SHP77 (cell line): ENCODE measurements at places on chromosomes 16 and 17.

GRCh38 chr16:74448990-74449389, 27.7 kb upstream of the CLEC18B start:
- no peak for DNase-seq

- no peak for DNase-seq
These were observed 196.6 kb downstream of the SNX29 start for GRCh38 chr16:12173121-12173520.

DNA sequence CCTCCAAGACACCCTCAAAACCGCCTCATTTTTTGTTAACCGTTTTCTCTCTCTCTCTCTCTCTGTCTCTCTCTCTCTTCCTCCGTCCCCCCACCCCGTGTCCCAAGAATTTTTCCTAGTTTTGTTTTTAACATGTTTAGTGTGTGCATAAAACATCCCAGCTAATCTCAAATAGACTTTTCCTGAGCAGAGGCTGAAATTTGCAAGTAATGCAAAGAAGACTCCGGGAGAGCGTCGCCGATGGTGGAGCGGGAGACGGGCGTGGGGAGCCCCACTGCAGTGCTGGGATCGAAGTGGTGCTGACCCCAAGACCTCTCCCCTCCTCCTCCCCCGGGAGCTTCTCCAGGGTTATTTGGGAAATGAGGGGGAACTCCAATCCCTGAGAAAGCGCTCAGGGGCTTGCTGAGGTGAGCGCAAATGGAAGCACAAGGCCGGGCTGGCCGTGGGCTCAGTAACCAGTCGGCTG, 4.7 kb upstream of the DLX4 start:
- no peak for DNase-seq

- no peak for DNase-seq
These were observed 218.7 kb downstream of the NTN1 start for GRCh38 chr17:9239793-9240658.

DNA sequence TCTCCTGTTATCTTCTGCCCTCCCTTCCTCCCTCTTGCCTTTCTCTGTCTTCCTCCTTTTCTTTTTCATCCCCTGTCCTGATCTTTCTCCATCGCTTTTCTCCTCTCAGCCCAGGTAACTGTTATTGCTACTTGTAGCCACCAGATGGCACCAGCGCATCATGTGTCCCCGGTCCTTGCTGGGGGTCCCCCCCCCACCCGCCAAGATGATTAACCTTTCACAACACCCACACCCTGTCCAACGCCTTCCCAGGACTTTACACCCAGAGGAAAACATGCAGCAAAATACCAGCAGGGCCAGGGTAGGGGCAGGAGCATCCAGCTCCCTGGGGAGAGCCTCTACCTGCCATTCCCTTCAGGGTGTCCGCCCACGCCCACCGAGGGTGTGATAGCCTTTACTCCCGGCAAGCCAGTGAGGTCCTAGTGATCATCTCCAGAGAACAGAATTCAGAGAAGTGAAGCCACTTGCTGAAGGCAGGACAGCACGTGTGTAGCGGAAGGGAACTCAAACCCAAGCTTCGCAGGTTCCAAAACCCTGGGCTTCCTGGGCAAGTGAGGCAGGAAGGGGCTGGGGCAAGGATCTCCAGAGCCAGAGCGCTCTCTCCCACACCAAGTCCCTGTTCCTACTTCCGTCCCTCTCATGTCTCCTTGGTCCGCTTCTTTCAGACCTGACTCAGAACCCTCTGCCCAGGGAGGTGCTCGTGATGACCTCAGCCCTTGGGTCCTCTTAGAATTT, 13.4 kb upstream of the TAC4 start:
- DNase-seq, result peak; percentile 13

DNA sequence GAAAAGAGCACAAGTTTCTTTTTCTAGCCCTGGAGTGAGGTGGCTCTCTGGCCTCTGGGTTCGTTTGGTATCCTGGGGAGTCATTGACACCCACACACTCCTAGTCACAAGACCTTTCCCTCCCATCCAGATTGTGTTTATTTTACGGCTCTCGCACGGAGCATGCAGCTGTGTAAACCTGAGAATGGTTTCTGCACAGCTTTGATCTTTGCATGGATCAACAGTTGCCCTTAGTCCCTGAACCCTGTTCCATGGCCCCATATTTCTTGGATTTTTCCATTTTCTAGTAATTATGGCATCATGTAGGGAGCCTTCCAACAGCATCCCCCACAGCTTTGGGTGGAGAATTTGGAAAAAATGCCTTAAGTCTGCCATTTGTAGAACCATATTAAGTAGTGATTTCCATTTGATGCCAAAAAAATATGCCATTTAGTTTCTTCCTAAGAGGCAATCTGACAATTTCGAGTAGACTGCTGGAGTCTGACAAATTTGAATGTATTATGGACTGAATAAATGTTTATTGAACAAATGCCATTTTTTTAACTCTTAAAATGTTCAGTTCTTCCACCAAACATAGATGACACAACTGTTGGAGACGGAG, 197.7 kb downstream of the WWOX start:
- DNase-seq, result peak; percentile 93

DNA sequence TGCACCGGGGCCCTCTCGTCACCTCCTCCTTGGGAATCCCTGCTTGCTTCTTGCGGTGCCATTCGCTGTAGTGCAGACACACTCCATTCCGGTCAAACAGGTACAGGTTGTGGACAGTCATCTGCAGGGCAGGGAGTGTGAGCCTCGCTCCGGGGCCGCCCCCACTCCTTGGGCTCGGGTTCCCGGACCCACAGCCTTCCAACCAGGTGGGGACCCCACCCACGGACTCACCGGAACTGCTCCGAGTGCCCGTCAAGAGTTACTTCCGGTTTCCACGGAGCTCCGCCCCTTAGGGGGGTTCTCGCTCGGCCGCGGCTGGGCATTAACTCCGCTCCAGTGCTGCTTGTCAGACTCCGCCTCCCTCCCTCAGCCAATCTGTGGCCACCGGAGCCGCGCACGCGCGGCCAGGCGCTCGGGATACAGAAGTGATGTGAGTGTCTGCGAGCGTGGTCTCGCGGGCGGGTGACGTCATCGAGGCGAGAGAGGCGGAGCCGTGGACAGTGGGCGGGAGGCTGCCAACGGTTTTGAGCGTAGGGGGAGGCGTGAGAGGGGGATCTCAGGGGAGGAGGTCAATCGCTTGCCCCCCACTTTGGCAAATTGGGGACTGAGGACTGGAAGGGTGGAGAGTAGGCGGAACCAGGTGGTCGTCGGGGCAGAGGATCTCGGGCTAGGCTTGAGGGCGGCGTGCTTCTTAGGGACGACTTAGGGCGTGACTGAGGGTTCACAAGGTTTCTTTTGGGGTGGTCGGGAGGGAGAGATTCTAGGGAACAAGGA, at the start of the genes CNTROB and TRAPPC1:
CNTROB (plus strand) TSS at position 498 of the 774 bp plus-strand sequence. CDS start 874 bp downstream, outside the sequence.
TRAPPC1 (minus strand) TSS at position 238 of the 774 bp plus-strand sequence; CDS start at position 121, 117 bp downstream.
- DNase-seq, result peak; percentile 99

DNA sequence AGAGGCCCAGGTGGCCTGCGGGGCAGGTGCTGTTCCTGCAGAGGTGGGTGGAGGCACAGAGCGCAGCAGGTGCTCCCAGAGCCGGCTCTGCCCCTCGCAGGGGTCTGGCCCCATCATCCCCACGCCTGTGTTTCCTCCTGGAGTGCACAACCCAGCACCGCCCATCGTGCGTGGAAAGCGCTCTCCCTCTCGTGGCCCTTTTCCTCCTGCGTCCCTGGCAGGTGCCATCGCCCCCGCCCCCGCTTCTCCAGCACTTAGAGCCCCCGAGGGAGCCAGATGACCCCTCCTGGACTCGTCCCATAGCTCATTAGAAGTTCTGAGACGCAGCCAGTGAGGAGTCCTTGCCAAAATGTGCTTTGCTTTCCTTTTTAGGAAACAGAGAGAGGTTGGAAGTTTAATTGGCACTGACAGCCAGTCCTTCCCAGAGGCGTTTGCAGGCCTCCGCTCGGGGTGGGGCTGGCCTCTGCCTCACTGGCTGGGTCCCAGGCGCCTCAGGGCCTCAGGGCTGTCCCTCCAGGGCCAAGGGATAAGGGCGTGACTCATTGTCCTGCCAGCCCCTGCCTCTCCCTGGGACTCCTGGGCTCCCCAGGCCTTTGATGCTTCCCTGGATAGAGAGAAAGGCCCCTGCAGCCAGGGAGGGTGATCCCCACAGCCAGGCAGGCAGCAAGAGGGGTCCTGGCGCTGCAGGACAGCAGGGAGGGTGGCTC, 32.2 kb upstream of the CHMP6 start:
- no peak for DNase-seq

- DNase-seq, result peak; percentile 93
These were observed 64.6 kb downstream of the USP32 start for GRCh38 chr17:60327134-60327900.

GRCh38 chr17:57269598-57270255, 13.4 kb downstream of the MSI2 start:
- DNase-seq, result no peak

GRCh38 chr16:14366974-14367707, 262.9 kb downstream of the PARN start:
- no peak for DNase-seq

GRCh38 chr17:71286625-71287024, 834.2 kb upstream of the SOX9 start:
- no peak for DNase-seq

GRCh38 chr17:36599546-36600250, 1.7 kb upstream of the MRM1 start:
- DNase-seq, result no peak

- DNase-seq, result no peak
These were observed 1.2 kb downstream of the SEPHS2 start for GRCh38 chr16:30444231-30445148.

- no peak for DNase-seq
These were observed 63.4 kb upstream of the CDH11 start for GRCh38 chr16:65185241-65185778.

DNA sequence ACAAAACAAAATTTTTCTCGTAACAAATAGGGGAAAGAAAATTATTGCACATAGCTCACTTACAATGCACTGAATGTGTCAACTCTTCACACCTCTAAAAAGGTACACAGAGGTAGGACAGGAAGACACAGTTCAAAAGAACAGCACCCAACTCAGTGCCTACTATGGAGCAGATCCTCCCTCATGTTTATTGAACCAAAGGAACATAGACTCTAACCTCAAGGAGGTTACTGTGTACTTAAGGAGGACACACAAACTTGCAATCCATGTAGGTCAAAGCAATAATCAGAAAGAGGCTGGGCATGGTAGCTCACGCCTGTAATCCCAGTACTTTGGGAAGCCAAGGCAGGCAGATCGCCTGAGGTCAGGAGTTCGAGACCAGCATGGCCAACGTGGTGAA, 50.3 kb downstream of the SLC39A11 start:
- no peak for DNase-seq

- no peak for DNase-seq
These were observed 11.5 kb upstream of the PRSS54 start for GRCh38 chr16:58306327-58306726.

DNA sequence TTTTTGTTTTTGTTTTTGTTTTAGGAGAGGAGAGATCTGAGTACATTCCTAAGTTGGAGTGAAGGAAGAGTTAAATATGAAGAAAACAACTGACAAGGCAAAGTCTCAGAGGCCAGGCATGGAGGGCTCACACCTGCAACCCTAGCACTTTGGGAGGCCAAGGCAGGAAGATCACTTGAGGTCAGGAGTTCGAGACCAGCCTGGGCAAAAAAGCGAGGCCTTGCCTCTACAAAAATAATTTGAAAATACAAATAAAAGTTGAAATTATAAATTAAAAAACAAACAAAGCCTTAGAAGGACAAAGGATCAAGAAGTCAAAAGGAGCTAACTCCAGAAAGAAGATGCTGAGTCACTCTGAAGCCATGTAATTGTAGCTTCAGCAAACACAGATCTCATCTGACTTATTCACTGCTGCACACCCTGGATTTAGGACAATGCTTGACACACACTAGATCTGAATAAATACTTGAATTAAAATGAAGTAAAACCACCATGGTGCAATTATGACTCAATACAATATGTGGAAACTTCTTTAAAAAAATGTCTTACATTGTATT, 9.1 kb downstream of the CEP20 start:
- no peak for DNase-seq

GRCh38 chr16:67571981-67572431, 9.7 kb downstream of the CTCF start:
- no peak for DNase-seq

GRCh38 chr16:50393858-50394802, 25.3 kb upstream of the BRD7 start:
- DNase-seq, result no peak

- no peak for DNase-seq
These were observed 24.6 kb downstream of the CMIP start for GRCh38 chr16:81469183-81469677.

- no peak for DNase-seq
These were observed 129.1 kb downstream of the CLEC16A start for GRCh38 chr16:11073407-11073999.

DNA sequence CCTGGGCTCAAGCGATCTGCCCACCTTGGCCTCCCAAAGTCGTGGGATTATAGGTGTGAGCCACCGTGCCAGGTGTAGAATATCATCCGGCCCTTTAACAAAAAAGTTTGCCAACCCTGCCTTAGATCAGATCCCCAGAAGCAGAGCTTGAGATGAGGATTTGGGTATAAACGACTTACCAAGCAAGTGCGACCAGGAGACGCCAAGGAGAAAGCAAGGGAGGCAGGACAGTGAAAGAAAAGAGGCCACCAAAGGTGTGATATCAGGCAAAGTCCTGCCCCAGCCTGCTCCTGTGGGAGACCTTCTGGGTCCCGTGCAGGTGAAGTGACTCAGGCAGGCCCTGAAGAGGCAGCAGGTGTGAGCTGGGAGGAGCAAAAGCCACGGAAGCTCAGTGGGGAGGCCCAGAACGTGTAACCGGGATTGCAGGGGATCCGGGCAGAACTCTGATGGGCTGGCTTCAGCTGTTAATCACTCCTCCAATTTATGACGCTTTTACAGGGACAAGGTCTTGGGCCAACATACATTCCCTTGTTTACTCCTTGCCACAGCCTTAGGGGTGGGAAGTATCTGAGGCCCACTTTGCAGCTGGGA, 14.1 kb upstream of the CALB2 start:
- DNase-seq, result no peak

- no peak for DNase-seq
These were observed 17.3 kb upstream of the SNN start for GRCh38 chr16:11650641-11651591.

DNA sequence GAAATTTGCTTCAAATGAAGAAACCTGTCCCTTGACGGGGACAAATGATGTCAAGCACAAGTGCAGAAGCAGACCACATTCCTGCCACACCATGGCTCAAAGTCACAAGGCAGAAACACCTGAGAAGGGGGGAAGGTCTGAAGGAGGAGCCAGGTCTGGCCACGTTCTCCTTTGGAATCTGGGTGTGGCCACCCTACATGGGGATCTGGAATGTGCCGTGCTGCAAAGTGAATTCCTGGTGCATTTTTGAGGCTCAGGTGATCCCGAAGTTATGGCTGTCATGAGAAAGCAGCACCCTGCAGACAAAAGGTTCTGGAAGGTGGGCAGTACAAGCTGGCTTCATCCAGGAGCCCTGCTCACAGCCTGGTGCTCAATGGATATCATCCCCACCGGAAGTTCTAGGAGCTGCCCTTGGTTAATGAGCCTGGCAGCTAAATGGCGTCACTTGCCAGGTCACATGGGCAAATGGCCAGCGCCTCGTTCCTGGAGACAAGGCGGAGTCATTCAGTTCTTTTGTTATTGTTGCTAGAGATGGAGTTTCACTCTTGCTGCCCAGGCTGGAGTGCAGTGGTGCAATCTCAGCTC, 20.1 kb upstream of the ADCY9 start:
- peak; percentile 14 for DNase-seq

- DNase-seq, result no peak
These were observed 106.3 kb upstream of the HSBP1 start for GRCh38 chr16:83701494-83701893.
